ENCODE measurements at places on chromosomes 2 and 18.

DNA sequence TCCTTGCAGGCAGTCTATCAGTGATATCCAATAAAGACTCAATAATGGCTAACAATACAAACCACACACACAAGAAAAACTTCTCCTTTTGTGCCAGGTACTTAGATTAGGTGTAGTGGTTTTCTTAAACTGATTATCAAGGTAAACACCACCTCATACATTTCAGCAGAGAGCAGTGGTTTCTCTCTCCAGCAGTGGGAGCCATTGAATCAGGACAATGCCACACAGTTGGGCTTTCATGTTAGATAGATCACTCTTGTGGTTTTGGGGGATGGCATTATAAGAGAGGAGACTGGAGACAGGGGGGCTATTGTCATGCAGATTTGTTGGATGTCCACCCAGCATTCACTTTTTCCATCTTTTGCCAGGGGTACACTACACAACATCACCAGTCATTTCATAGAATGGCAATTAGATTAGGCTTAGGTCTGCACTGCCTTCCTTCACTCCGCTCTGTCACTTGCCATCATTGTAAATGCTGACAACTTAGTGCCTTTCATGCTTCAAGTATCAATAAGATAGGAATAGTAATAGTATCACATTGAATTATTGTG is 13.6 kb upstream of the IRS1 start:
- peak; percentile 55 for DNase-seq

GRCh38 chr2:54701029-54701428 is 22.4 kb upstream of the EML6 start:
- peak; percentile 64 for DNase-seq

- no peak for DNase-seq
These were observed 79.6 kb downstream of the HRH4 start for GRCh38 chr18:24539866-24540617.

- DNase-seq, result no peak
These were observed 32.2 kb upstream of the MAT2A start for GRCh38 chr2:85506768-85507181.

GRCh38 chr2:158781353-158781961 is 13.7 kb upstream of the DAPL1 start:
- DNase-seq, result peak; percentile 89

DNA sequence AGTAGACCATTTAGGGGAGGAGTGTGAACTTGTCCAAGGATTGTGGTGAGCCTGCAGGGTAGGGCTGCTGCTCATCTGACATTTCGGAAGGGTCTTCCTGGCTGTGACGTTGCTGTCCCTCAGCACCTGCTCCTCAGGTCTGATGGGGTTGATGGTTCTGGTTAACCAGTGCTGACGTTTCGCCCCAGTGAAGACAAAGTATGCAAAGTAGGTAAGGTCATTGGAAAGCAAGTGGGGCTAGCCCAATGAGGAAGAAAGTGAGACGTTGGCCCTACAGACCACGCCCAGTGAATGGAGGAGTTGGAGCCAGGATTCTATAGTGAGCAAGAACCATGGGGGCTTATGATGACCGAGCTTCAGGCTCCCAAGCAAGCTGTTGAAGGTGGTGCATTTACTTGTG is 33.4 kb upstream of the ZNF396 start:
- no peak for DNase-seq

DNA sequence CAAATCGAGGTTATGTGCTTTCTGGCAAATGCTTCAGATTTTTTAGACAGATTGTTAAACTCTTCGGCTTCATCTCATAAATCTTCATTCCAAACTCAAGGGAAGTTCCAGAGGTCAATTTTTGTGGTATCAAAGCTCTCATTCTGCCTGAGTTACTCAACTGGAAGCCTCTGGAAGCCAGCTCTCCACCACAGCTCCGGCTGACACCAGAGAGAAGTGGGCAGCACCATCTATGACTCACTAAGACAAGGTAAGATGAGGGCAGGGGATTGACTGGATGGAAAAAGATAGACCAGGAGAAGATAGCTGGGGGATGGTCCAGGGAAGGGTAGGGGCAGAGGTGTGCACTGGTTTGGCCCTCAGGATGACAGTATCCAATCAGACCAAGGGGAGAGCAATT is 137.3 kb upstream of the HNRNPA3 start:
- no peak for DNase-seq

DNA sequence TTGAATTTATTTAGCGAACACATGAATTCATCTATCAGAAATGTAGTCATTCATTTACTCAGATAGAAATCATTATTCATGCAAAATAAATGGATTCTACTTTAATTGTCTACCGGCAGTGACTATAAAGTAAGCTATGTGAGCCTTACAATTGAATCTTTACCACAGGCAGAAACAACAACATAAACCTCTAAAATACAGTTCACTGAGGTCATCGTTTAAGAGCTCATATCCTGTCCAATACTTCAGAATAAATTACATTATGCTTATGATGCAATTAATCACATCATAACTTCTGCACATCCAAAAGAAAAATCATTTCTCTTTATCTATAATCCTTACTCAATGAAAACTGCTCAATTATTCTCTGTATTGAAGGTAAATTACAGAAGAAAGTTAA is 244.7 kb downstream of the HNMT start:
- DNase-seq, result peak; percentile 61

DNA sequence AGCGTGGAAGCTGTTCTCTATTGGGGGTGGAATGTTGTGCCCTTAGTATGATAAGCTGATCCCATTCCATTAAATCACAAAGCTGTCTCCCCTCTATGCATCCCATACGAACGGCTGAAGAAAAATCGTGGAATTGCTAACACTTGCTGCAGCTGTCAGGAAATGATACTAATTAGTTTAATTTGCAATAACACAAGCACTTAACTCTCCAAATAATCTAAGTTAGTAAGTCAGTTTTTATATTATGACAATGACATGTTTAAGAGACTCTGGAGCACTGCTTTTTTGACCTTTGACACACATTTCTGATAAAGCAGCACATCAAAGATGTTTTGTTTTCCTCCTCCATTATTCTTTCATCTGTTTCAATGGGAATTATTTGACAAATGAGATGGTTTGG is 123.7 kb upstream of the SATB2 start:
- no peak for DNase-seq

GRCh38 chr18:48061781-48062570 is 131.5 kb upstream of the SMAD2 start:
- peak; percentile 63 for DNase-seq

- no peak for DNase-seq
These were observed 18.1 kb downstream of the PPP1R7 start for GRCh38 chr2:241168366-241168765.

GRCh38 chr2:2590841-2591541 is 259.9 kb upstream of the MYT1L start:
- no peak for DNase-seq

GRCh38 chr2:149399934-149400615 is 69.7 kb downstream of the LYPD6 start:
- no peak for DNase-seq

DNA sequence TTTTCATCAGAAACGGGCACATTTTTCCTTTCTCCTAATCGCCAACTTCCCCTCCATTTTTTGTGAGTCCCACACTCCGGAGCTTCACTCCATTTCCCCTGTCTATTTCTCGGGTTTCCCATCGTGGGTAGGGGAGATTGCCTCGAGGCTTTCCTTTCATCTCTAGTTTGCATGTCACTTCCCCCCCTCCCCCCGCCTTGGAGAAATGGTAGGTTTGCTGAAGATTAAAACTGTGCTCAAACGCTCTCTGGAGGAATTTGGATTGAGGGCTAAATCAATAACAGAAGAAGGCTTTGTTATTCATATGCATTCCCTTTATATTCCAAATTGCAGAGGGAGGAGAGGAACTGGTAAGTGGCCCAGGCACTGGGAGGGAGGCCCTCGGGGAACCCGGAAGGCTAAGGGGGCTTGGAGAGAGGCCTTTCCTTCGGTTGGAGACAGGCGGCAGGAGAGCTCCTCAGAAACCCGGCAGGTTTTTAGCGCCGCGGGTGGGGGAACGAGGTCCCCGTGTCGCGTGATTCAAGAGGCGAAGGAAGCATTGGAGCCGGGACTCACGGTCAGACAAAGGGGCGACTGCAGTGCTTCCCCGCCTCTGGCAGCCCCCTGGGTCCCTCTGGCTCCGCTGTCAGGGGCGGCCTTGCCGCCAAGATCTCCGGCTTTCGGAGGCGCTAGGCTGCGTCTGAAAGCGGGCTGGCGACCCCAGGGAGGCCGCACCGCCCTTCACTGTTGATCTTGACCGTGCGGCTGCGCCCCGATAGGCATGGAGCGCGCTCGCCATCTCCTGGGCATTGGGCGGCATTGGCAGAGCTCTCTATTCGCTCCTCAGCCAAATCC is 2.4 kb upstream of the HOXD12 start:
- DNase-seq, result peak; percentile 64

DNA sequence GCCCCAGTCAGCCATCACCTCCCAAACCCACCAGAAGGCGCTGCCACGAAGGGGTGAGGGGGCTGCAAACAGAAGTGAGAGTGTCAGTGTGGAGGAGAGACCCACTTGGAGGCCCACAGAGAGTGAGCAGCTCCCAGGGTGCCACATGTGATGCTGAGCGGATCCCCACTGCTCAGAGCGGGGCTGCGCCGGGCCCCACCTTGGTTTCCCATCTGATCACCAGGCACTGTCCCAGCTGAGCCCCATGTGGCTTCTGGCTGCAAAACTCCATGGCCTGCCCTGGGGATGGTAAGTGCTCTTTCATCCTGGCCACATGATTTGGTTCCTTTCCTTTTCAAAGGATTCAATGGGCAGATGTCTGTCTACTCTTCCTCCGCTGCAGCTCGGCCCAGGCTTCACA is 23.8 kb downstream of the SNORC start:
- DNase-seq, result no peak

GRCh38 chr18:29096079-29096770 is 919.3 kb upstream of the CDH2 start:
- no peak for DNase-seq

- no peak for DNase-seq
These were observed 32.8 kb downstream of the FAM178B start for GRCh38 chr2:96953611-96953978.

DNA sequence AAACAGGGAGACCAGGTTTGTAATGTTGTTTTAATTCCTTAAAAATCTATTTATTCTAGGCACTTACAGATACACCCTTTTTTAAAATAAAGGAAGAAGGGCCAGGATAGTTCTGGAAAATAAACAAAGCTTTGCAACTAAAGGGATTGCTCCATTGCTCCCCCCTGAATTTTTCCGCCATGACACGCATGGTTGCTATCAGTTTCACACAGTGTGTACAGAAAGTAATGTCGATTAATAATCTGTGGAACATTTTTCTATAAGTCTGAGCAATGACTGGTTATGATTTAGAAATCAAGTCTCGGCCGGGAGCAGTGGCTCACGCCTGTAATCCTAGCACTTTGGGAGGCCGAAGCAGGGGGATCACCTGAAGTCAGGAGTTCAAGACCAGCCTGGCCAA is 90.8 kb downstream of the GAREM1 start:
- DNase-seq, result no peak

Measured in epithelial cell of esophagus (primary cell).